Neural progenitor cell (in vitro differentiated cells): ENCODE measurements at places on chromosomes 12 and 14. TPM values are rescaled to one million over a fixed set of nuclear protein-coding genes. Genes with fewer than 3 reads are reported as not detected.

Gene PIK3C2G
- total RNA-seq: not detected in 2 replicates

Gene KRT79
- total RNA-seq: not detected in 2 replicates

Gene RTL1
- total RNA-seq: 0.15 and 0.65 TPM in 2 replicates

Gene KERA
- not detected in 2 replicates for total RNA-seq

Gene GDF3
- not detected in 2 replicates for total RNA-seq

Gene C14orf180
- total RNA-seq: not detected in 2 replicates

Gene KCNJ8
- 0.06 TPM in 1 of 2 replicates, not detected in the other for total RNA-seq

Gene IFNG-AS1
- total RNA-seq: not detected in 2 replicates

Gene CISTR
- total RNA-seq: not detected in 2 replicates
